ENCODE measurements at places on chromosomes 16 and 17.

DNA sequence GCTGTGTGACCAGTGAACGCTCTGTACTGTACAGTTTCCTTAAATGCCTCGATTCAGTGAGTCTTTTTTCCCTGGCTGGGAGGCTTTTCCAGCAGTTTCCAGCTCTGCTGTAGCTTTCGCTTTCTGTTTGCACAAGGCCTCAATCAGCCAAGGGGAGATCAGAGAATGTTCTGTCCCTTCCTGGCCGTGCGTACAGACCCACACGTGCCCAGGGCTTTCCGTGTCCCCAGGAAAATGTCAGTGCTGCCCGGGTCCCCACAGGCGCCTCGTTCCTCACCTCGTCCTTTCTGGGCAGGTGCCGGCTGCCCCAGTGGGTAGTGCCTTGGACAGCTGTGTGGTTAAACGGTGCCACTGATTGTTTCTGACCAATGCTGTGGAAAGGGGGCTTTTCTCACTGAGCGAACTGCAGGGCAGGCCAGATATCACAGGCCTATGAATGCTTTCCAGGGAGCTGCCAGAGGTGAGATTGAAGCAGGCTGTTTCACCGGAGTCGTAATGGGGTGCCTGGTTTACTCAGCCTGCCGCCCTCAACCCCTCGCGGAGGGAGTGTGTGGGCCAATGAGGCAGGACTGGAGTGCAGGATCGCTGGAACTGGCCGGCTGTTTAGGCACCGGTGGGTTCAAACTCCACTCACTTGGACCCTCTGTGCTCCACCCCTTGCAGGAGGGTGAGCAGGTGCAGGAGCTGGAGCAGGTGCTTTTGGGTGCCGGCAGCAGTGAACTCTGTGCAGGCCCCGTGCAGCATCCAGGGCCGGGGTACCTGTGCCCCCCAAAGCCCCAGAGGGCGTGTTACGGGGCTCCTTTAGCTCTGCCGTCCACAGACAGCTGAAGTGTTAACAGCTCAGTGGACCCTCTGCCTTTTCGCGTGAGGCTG, 44.4 kb downstream of the ZNF778 start:
- no peak for DNase-seq

DNA sequence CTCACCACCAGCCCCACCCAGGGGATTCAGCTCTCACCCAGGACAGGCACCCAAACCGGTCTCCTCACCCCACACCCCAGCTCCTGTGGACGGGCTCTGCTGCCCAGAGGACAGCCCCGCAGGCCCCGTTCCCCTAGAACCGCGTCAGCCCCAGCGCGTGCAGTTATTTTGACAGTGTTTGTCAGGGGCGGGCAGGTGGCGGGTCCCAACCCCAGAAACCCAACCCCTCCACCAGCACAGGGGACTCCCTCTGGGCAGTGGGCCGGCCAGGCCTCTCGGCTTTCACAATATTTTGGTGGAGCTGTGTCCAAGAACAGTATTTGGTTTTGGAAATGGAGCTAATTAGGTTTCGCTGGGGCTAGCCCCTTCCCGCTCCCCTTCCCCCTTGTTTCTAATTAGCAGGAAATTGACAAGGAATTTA, 44.8 kb downstream of the BAHCC1 start:
- no peak for DNase-seq

GRCh38 chr16:66901626-66902025, 17.1 kb downstream of the CDH16 start:
- DNase-seq: no peak

DNA sequence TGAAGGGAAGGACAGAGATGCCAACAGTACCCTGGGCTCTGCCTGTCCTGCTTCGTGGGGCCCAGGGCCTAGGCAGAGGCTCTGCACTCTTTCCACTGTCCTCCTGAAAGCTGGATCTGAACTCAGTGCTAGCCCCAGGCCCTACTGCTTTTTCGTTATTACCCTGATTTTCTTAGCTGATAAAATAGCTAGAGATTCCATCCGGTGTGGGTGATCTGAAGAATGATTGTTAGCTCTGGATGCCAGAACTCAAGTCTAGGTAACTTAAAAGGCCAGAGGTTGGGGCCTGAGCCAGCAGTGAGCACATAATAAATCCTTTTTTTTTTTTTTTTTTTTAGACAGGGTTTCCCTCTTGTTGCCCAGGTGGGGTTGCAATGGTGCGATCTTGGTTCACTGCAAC, 1.8 kb upstream of the MYBBP1A start:
- DNase-seq: no peak

- DNase-seq: no peak
Observed at GRCh38 chr17:74164446-74165045, 38.9 kb upstream of the RPL38 start.

DNA sequence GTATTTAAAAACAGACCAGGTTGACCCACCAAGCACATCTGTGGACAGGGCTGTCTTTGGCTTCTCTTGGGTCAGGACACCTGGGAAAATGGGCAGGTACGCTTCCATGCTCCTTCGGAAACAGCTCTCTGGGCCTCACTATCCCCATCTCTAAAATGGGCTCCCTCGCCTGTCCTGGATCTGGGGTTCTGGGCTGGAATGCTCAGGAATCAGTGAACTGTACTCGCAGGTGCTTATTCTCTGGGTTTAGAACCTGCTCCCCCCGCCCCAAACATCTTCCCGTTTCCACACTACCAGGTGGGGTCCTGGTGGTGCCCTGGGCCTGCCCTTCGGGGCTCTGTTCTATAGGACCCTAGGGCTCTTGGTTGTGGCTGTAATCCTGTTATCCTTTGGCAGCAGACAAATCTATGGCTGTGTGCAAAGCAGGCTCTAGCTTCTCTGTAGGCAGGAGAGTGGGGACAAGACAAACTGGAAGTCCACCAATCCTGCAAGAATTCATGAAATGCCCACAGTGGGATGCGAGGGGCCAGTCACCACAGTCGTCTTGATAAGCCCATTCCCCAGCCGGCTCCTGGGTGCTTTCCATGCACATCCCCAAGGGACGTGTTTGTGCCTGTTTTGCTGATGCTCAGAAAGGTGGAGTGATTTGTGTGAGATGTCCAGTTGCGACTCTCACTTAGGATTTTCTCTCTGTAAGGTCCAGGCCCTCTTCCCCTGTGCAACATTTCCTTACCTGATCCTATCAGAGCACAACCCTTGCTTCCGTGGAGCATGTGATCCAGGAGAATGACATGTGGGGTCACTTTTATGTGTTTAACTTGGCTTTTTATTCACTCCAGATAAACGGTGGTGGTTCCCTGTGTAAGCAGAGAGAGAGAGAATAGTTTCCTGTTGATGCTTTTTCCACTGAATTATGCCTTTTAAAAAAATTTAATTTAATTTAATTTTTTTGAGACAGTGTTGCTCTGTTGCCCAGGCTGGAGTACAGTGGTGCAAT, 37.2 kb downstream of the HAPSTR1 start:
- no peak for DNase-seq

DNA sequence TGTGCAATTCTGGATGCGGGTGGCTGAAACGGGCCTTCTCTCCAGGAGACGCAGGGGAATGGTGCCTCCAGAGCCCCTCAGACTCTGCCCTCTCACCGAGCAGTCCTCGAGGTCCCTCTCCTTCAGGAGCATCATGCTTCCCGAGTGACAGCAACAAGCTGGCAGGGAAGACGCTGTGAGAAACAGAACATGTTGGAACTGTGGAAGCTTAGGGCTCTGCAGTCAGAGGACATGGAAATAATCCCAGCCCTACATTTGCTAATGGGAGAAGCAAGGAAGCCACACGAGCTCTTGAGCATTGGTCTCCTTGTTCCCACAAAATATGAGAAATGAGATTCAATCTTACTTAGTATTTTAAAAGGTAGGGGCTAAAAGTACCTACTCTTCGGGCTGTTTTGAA, 115.0 kb downstream of the DYNLRB2 start:
- DNase-seq: no peak

- no peak for DNase-seq
Observed at GRCh38 chr16:49824593-49824992, 31.3 kb downstream of the ZNF423 start.

DNA sequence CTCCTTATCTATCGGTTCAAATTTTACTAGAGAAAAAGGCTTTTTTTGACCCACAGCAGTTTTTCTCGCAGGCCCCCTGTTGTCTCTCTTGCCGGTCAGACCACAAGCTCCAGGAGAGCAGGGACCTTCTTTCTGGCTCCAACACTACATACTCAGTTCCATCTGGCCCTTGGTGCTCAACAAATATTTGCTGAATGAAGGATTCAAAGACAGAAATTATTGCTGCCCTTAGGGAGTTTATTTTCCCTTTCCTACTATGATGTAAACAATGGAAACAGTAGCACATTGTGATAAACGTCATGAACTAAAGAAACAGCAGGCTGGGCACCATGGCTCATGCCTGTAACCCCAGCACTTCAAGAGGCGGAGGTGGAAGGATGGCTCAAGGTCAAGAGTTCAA, 59.0 kb upstream of the ATP2A3 start:
- no peak for DNase-seq

DNA sequence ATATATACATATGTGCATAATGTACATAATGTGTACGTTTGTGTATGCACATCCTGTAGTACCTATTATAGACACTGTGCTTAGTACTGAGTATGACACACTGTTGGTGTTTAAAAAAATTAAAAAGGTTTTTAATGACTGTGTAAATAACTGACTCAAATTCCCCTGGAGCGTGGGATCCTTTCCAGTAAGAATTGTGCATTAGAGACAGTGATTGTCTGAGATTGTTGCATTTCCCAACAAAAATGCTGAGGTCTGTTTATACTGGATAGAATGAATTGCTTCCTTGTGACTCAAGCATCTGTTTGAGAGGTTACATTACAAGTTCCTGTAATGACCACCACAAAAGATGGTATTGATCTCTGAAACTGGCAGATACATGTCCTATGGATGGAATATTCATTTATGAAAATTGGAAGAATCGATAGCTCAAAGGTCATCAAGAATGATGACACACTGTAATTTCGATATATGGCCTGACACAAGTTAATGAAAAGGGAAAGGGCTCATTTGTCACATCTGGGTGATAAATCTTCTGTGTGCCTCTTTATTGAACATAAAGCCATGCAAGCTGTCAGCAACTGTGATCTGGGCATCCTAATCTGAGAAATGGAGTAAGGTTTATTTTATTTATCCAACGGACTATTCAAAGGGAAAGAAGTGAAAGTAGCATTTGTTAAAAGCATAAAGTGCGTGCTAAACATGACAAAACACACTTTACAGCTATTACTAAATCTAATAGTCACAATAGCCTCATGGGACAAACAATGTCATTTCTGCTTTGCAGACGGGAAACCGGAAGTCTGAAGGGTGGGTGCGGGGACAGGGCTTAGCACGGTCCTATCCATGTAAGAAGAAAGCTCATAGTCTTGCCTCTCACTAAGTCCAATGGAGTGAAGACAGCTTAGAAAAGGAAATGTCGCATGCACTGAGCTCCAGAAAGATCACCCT, 228.8 kb downstream of the CDH11 start:
- DNase-seq: no peak

DNA sequence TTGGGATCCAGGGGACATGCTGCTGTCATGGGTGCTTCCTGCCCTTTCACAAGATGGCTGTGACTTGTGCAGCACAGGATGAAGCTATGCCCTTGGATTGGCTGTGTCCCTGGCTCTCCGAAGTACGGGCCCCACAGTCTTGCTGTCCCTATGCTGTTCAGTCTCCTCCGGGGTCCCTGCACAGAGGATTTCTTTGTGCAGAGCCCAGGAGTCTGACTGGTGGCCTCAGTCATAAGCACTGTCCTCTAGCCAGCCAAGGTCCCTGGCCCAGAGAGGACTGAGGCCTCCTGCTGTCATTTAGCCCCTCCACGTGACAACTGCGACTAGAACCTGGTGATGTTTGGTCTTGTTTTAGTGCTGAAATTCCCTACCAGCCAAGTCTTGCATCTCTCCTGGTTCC, 42.4 kb upstream of the CRISPLD2 start:
- no peak for DNase-seq

DNA sequence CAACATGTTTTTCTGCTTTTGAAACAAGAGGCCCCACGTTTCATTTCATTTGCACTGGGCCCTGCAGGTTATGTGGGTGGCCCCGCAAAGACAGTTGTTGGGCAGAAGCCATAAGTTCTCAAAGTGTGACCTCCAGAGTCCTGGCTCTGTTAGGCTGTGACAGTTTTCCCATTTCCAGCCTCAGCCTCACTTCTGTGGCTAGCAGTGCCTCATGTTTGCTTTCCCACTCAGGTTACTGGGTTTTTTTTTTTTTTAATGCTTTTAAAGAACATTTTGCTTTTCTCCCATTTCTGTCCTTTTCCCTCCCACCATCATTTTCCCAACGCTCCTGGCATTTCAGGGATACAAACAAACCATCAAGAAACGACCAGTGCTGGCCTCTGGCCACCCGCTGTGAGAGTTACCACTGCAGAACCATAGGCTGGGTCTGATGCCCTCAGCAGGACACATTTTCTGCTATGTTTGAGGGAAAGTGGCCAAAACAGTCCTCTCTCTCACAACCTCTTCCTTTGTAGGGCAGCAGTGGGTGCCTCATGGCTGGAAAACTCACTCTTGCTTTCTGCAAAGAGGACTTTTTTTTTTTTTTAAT, 159.0 kb upstream of the MPHOSPH6 start:
- no peak for DNase-seq

- no peak for DNase-seq
Observed at GRCh38 chr16:84976644-84977400, 34.5 kb downstream of the ZDHHC7 start.

GRCh38 chr16:85872734-85873133, 26.2 kb upstream of the IRF8 start:
- no peak for DNase-seq

GRCh38 chr17:18860161-18860972, 2.4 kb downstream of the PRPSAP2 start:
- no peak for DNase-seq

DNA sequence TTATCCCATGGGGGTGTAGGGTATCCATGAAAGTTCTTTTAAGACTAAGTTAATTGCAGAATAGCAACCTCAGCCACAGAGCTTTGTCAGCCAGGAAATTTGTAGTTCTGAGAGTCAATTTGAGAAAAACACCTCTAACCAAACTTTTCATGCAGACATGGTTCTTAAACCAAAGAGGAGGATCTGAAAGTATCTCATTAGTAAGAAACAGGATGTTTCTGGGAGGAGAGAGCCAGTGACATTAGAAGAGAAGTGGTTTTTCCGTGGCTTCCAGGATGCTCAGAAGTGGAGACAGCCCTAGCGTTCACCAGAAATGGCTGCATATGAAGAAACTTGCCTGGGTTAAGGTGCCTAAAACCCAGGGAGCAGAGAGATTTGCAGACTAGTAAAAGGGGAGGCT, 7.9 kb downstream of the GNAO1 start:
- no peak for DNase-seq

GRCh38 chr16:23527961-23528643, 17.8 kb upstream of the GGA2 start:
- DNase-seq: no peak

GRCh38 chr16:87276091-87276701, 41.0 kb downstream of the C16orf95 start:
- no peak for DNase-seq

DNA sequence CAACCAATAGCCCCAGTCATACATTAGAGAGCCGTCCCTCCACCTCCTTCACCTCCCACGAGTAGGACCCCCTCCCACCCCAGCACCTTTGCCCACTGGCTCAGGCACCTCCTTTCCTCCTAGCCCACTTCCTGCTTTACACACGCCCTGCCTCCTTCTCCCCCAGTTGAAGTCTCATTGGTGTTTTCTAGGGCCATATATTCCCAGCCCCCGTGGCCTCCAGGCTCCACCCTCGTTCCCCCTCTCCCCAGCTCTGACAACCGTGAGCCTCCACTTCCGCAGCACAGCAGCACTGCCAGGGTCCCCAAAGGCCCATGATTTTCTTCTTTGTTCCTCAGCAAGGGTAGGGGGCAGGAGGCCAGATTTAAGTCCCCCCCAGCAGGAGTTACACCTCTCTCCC, 340.3 kb upstream of the TNRC6C start:
- DNase-seq: no peak

GRCh38 chr17:17892731-17893130, 55.9 kb upstream of the SREBF1 start:
- no peak for DNase-seq
